Adrenal gland (tissue), 19 donors: ENCODE measurements at places on chromosomes 11 and 22.

GRCh38 chr11:40425168-40425567 is 1034.3 kb downstream of the LRRC4C start:
- no peak for DNase-seq

GRCh38 chr11:4926608-4927007 is 2.5 kb upstream of the OR51G1 start:
- DNase-seq, result no peak

DNA sequence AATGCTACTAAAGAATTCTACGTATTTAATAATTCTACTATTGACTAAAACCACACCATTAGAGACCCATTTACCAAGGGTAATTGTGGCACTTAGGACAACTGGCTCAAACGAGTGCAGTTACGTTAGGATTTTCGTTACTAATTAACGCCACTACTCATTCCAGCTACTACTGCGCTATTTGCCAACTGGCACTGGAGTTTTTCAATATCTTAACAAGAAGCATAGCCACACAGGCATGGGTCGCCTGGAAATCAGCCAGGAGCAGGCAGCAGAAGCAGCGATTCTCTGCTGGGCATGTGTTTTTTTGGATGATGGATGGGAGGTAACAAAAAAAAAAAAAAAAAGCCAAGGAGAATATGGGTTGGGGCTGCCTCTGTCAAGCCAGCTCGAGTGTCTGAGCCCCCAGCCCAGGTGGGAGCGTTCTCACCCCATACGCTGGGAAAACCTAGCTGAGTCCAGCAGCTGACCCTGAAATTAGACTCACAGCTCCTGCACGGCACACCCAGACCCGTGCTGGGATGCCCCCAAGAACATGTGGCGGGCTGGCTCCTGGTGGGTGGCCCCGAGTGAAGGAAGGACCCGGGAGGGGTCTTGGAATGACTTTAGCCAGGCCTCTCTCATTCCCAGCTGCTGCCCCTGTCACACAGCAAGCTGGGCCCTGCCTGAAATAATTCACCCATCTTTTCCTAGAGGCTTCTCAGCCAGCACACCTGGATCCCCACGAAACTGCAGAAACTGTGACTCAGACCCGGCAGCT is 214.0 kb downstream of the BRD1 start:
- no peak for DNase-seq

DNA sequence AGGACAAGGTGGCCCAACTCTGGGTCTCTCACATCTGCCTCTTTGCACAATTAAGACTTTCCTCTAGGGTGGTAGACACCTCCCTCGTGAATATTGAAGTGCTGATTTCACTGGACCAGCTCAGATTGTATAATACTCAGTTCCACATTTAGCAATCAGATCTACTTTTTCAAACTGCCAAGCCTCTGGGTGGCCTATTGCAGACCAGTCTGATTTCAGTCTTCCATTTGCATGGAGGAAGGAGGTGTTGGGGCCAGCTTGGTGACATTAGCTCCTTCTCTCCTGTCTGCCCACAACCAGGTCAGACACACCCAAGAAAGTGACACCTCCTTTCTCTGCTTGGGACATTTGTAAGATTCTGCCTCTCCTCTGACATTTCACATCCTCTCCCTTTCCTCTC is 78.2 kb downstream of the PPFIBP2 start:
- no peak for DNase-seq

GRCh38 chr11:64157631-64158394 is 8.1 kb downstream of the MACROD1 start:
- no peak for DNase-seq

GRCh38 chr11:10407749-10408685 is 47.0 kb upstream of the AMPD3 start:
- DNase-seq, result peak; percentile 79

DNA sequence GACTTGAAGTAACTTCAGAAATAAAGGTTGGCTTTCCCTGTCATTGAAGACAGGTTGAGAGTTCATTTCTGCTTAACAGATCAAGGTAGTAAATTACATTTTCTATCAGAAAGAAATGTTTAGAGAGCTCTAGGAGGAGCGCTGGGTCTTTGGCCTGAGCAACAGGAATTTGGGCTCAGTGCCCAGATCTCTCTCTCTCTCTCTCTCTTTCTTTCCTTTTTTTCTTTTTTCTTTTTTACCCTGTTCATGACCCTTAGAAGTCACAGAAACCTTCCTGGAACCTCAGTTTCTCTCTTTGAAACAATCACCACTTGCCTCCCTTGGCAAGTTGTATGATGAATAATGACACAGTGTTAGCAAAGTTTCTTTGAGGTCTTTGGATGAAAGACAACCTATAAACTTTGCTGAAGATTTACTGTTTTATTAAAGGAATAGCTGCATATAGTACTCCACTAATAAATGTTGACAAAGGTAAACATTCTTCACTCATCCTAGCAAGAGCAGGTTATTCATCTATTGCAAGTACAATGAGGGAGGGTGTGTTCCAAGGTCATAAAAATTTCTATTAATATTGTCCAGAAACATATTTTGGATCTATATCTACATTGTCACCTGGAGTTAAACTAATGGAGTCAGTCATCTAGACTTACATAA is 35.5 kb upstream of the RASSF10 start:
- DNase-seq, result no peak

- no peak for DNase-seq
Measured at GRCh38 chr11:119723243-119723951, 5.6 kb downstream of the NECTIN1 start.

DNA sequence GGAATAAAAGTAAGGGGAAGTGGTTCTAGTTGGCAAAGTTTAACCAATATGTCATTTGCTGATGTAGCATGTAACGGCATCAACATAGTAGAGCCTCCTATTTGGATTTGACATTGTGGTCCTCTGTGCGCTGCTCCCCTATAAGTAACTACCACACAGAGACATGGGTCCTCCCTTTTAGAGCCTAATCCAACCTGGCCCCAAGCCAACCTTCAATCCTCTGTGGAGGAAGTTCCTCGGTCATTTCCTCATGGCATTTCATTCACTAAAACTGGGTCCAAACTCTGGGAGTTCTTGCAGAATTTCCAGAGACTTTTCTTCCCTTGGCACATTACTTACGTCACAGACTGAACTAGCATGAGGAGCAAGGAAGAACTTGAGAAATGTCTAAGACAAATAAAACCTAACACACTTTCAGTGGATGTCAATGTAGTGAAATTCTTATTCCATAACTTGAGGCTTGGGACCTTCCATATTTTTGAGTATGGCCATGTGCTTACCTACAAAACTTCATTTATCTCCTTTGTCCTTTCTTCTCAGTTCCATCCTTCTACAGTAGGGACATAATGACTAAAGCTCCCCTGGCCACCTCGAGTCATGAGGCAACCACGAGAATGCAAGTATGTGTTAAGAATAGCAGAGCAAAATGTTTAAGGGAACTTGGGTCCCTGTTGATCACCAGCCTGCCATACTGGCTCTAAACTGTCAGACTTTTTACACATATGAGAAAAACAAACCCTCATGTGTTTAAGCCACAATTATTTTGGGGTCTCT is 34.7 kb downstream of the MMP20 start:
- DNase-seq, result no peak

GRCh38 chr22:39396797-39397195 is 2.8 kb upstream of the TAB1 start:
- no peak for DNase-seq

GRCh38 chr22:42637555-42637954 is 2.8 kb downstream of the ATP5MGL start:
- no peak for DNase-seq

DNA sequence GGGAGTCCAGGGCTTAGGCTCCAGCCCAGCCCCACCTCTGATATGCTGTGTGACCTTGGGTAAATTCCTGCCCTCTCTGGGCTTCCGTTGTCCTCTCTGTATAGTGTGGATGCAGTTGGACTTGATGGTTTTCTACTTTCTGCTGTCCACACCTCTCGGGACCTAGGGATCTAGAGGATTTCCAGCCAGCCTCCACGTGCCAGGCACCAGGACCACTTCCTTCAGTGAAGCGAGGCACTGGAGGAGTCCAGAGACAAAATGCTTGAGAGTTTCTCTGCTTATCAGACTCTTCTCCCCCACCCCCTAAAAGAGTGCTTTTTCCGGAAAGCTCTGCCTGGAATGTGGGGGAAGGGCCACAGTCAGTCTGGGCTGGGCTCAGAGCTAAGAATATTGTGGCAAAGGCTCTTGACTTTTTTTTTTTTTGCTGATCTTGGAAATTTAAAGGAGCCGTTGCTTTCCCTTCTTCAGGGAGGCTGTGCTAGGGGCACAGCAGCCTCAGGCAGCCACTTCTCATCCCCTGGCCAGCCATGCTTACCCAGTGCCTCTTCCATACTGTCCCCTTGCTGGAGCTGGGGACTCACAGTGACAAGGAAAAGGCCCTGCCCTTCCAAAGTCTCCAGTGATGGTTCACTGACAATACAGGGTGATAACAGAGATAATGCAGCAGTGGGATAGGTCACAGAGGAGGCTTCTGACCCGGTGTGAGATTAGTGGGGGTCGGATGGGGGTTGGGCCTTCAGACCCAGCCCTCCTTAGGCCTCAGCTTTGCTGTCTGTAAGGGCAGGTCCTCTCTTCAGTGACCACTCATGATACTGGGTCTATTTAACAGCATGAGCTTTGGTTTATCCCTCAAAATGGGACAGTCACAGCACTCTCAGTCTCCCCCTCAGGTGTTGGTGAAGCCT is 2.9 kb upstream of the SERPINH1 start:
- DNase-seq, result peak; percentile 81

- DNase-seq, result peak; percentile 5
Measured at GRCh38 chr22:47193606-47194329, 431.3 kb downstream of the TBC1D22A start.

DNA sequence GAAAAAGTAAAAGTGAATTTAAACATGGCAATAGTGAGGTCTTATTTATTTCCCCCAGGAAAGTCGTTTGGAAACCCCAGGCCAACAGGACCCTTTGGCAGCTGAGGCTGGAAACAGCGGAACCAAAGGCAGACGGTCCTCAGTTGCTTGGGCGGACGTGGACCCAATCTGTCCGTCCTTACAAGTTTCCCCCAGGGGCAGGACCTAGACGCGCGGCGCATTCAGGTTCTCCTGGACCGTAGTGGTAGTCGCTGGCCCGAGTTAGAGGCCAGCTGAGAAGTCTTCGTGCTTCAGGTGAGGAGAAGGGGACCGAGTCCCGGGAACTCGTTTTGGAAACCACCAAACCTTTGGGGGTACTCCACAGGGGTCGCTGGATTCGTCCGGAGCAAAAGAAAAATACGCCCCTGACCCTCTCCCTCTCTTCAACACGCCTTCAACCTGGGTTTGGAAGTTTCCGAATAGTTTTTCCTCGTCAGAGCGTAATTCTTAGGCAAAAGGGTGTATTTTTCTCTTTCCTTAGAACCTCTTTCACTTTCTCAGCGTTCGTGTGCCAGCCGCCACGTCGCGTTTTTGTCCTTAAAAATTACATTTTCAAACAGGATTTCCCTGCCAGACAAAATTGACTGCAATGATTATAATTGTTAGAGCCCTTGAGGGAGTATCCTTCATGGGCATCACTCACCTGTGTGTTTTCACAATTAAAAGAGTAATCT is 2.1 kb downstream of the METTL15 start:
- DNase-seq, result peak; percentile 75

DNA sequence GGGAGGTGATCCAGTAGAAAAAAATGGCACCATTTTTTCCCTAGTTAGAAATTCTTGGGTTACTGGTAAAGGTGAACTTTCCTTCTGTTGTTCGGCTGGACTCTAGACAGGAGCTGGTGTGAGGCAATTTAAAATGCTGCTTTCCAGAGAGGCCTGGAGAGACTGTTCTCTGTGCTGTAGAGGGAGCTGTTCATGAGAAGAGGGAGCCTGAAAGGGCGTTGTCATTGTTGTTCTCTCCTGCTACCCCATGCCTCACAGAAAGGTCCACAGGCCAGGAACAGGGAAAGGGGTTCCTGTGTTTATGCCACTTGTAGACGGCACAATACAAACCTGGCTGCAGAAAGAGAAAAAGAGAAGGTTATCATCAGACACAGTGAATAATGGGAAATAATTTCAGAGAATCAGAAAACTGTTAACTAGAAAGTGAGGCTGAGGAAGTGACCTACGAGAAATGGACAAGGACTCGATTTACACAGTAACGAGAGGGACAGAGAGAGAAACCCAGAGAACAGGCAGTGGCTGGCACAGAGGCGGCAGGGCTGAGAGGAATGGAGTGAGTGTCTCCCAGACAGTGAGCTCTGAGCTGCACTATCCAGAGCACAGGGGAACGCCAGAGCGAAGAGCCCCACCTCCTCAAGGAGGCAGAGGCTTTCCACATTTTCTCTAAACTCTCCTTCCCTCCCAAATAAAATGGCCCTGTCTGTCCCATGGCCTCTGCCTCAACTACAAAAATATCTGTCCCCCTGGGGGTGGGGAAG is 109.2 kb downstream of the RRM1 start:
- no peak for DNase-seq

DNA sequence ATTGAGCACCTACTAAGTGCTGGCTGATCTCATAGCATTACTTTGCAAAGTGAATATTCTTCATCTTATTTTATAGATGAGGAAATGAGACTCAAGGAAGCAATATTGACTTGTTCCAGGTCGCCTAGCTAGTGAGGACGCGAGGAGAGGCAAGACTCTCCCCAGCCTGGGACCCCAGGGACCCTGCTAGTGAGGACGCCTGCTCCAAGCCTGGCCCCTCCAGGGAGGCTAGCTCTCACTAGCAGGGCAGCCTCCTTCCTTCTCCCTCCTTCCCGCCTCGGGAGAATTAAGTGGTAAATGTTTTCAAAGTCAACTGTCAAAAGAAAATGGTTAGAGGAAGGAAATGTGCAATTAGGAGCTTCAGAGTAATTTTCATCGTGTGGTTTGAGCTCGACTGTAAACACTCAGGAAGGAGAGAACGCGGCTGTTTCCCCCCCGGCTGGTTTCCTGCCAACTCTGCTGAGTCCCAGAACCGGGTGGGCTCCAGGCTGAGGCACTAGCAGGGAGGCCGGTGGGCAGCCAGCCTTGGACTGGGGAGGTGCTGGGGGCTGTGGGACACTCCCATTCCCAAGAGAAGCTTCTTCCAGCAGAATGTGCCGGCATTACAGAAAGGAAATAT is 17.9 kb downstream of the MYEOV start:
- DNase-seq, result no peak

DNA sequence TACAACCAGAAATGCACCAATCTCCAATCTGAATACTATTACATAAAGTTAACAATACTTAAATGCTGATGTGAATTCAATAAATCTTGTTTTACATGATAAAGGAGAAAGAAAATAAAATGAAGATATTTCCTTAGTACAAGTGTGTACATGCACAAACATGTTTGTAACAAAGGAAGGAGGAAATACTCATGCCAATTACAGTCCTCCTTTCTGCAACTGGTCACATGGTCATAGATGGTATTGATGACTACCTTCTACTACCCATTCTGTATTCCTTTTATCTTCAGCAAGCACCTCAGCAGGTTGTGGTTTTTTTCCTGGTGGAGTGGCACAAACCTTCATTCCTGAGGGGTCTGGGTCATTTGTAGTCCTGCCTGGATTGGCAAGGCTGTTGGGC is 214.2 kb upstream of the GUCY1A2 start:
- no peak for DNase-seq
